EL (cell line): ENCODE measurements at places on chromosomes 4 and X.
A peak's percentile ranks its signal among the peaks of the same experiment; 100 is the strongest.

DNA sequence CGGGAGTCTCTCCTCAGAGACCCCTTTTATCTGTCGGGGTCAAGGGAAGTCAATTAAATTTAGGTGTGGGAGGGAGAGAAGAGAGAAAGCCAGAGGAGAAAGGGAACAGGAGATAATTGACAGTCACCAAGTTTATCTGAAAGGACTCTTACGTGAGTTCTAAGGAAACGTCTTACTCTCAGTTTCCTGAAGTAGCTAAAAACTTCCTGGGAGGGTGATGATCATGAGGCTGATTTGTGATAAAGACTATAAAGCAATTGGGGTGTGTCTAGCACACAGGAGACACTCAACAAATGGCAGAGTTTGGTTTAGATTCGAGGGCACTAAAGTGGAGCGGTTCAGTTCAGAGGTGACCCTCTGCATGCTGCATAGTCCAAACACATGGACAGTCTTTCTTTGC, 254.1 kb downstream of the FBXW7 start:
- no peak for DNase-seq

DNA sequence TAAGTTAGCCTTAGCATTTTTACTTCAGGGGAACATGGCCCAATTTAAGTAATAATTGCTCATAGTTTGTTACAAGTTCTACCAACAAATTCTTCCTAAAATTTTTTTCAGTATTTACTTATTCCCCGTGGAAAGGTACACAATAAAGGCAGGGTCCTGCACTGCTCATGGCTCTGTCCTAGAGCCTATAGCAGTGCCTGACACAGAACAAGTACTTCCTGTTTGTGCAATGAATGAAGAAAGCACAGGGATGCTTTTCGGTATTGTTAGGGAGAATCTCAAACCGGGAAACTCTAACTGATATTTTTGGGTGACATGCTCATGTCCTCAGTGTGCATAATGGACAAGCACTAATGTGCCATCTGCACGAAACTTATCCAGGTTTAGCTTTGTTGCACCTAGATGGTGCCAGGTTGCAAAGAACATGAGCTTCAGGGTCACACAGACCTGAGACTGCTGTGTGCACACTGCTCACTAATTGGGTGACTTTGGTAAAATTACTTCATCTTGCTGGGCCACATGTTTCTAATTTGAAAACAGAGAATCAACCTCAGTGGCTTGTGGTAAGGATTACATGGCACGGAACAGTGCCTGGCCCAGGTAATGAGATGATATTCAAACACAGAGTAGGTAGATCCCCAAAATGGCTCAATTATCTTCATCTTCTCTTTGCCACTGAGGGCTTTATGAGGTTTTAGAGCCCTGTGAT, 175.8 kb upstream of the NPY2R start:
- no peak for DNase-seq

GRCh38 chr4:161762796-161763195, 401.0 kb downstream of the FSTL5 start:
- DNase-seq: peak; percentile 0

GRCh38 chrX:105515561-105515960, 295.1 kb upstream of the TEX13A start:
- no peak for DNase-seq

DNA sequence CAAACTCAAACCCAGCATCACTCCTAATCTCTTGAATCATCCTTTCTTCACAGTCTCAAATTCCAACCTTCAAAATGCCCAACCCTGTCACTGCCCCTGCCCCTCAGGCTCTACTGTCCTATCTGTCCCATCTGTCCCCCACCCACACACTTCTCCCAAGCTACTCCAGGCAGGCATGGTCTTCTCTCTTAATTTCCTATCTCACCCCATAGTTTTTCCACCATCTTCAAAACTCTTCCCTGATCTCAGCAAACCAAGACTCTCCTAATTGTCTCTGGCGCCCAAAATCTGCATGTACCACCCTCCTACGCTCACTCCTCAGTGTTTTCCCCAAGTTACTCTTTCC, 644 bp downstream of the LAMP2 start:
- no peak for DNase-seq

DNA sequence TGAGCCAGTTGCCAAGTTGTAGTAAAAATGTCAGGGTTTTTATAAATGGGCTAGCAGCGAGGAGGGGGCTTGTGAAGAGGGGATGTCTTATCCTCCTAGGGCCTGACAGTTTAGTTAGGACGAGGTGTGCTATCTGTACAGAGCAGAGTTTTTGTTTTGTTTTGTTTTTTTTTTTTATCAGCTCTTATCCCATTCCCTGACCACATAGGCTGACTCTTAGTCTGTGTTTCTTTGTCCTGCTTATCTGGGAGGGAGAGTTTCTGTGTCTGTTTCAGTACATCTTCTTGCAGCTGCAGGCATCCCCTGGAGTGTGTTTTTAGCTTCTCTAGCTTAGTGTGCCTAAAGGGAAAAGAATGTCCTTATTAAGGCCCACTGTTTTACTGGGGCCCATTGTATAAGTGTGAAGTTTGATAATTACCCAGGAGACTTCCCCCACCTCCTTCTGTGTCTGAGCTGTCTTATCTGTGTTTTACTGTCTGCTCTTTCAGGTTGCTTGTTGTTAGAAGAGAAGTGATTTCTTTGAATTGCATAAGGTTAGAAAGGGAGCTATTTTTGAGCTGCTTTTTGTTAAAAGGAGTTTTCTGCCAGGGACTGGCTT, 32.0 kb downstream of the PAGE2 start:
- DNase-seq: no peak

- no peak for DNase-seq
These were observed 283.1 kb downstream of the IDS start for GRCh38 chrX:149222040-149222439.

DNA sequence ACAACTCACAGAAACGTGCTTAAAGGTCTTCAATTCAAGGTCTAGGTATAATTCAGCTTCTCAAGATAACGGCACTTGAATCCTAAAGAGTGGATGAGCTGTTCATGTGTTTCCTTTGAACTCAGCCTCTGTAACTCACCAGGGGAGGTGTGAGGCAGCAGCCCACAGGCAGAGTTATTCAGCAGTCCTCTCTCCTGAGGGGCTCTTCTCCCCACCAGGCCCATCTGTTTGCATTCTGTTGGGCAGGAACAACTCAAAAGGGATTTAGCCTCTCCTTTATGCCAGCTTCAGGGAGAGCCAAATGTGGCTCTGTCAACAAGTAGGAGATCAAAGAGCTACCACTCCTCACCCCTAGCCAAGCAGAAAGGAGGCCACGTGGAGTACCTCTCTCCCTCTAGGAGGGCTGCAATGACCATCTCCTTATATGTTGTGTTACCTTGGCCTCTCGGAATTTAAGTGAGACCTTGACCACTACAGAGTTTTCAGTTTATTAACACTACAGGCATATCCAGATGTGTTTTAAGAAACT, 151.2 kb downstream of the SPATA18 start:
- DNase-seq: no peak
